Activated CD8-positive, alpha-beta T cell treated with anti-CD3 and anti-CD28 coated beads for 36 hours (primary cell): ENCODE measurements at places on chromosomes 2 and 18. TPM values are rescaled to one million over a fixed set of nuclear protein-coding genes. Genes with fewer than 3 reads are reported as not detected.

The LYG1 gene
- 0.81 TPM for total RNA-seq

The TOGARAM2 gene
- 2.3 TPM for total RNA-seq

The FBXO15 gene
- 2.1 TPM for total RNA-seq

The TBC1D8 gene
- total RNA-seq: 3.2 TPM

The C1GALT1C1L gene
- total RNA-seq: 0.36 TPM
